Small intestine (tissue), 16 donors: ENCODE measurements at places on chromosomes 7 and 10. TPM values are rescaled to one million over a fixed set of nuclear protein-coding genes. Genes with fewer than 3 reads are reported as not detected.

The MKI67 gene
- 0.45 TPM for polyA plus RNA-seq

The SPDYE5 gene
- polyA plus RNA-seq, result 1.9 TPM

The SEM1 gene
- 99.5 TPM for polyA plus RNA-seq

The HERC4 gene
- 13.5 TPM for polyA plus RNA-seq

DNA sequence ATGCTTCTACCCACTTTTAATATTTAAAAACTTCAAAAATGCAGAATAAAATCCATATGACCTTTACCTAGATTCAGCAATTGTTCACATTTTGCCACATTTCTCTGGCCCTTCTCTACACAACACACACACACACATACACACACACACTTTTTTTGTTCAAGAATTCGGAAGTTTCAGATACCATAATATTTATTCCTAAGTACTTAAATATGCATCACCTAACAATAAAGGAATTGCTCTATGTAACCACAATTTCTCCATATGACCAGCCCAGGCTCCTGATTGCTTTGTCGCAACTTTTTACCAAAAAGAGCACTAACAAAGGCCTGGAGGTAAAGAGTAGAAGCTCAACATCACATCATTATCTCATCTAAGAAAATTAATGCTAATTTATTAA lies 106.6 kb downstream of the FAS start:
- no peak for DNase-seq

The AKR1C8 gene
- not detected for polyA plus RNA-seq

The CAV1 gene
- polyA plus RNA-seq, result 57.3 TPM

DNA sequence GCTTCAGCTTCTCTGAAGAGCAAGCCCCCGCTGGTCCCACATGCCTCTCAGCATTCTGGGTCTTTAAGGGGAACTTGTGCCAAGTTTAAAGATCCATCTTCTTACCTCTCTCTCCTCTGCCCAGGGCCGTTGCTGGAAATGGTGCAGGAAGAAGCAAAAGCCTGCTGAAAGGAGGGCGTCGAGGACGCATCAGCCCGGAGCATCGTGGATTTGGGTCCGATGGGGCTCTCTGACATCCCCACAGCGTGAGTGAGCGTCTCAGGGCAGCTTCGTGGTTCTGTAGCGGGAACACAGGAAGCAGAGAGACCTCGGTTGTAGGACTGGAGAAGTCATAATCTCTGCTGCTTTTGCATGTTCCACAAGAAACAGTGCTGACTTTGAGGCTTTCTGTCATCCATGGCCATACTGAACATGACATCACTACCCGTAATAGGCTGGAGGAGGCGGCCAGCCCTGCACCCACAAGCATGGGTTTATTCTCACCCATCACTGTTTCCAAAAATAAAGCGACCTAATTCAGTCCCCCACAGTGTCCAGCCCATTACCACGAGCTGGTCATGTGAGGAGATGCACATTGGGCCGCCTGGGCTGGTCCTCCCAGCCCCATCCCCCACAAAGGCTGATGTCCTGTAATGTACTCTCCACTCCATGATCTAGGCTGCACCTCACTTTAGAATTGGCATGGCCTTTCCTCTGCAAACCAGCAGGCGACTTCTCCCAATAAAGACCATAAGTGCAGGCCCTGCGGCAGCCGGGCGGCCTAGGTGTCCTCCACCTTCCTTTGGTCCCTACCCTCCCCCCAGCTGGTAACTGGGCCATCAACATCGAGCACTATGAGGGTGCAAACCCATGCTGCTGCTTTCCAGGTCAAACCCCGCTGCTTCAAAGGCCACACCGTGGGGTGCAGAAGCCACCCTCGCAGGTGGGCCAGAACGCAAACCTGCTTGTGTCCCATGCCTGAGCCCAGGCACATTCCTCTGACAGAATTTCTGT lies 276.9 kb downstream of the TNS3 start:
- DNase-seq, result no peak

- DNase-seq, result no peak
Measured at GRCh38 chr10:78764436-78764835, 304.3 kb upstream of the ZMIZ1 start.
